ENCODE measurements at places on chromosomes 7 and 10.

DNA sequence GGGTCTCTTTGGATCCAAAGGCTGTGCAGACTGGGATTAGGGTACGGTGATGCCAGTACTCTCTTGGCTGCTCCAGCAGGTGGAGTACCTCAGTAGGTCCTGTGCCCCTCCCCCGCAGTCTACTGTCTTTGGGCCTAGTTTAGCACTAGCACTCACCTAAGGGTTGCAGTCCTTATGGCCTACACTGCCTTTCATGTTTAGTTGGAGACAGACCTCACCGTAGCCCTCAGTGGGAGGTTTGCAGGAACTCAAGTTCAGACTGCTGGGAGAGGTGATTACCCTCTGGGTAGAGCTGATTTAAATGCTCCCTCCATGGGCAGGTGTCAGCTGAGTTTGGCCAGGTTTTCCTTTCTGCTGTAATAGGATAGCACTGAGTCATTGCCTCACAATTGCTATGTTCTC is 210.8 kb upstream of the TMEM196 start:
- DNase-seq = no peak

DNA sequence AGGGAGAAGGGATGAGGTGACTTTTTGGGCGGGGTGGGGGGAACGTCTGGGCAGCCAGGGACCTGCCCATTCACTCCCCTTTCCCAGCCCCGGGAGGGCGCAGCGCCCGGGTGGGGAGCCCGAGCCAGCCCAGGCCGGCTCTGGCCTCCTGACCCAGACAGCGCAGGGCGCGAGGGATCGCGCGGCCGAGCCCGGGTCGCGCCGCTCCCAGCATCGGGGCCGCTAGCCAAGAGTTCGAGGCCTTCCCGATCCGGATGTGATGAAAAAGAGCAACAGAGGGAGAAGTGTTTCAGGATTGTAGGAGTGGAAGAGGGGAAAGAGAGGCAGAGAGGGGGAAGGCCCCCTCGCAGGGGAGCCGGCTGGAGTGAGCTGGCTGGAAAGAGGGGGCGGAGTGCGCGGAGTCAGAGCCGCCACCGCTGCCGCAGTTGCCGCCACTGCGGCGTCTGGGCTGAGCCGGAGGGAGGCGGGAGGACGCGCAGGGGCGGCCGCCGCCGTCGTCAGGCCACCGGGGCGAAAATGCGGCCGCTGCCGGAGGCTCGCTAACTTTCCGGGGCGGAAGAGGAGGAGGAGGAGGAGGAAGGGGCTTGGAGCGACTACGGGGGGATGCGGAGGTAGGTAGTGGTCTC is at the start of gene MDFIC:
MDFIC (plus strand) TSS at position 69 of the 626 bp plus-strand sequence. CDS start 940 bp downstream, outside the sequence.
- no peak for DNase-seq

DNA sequence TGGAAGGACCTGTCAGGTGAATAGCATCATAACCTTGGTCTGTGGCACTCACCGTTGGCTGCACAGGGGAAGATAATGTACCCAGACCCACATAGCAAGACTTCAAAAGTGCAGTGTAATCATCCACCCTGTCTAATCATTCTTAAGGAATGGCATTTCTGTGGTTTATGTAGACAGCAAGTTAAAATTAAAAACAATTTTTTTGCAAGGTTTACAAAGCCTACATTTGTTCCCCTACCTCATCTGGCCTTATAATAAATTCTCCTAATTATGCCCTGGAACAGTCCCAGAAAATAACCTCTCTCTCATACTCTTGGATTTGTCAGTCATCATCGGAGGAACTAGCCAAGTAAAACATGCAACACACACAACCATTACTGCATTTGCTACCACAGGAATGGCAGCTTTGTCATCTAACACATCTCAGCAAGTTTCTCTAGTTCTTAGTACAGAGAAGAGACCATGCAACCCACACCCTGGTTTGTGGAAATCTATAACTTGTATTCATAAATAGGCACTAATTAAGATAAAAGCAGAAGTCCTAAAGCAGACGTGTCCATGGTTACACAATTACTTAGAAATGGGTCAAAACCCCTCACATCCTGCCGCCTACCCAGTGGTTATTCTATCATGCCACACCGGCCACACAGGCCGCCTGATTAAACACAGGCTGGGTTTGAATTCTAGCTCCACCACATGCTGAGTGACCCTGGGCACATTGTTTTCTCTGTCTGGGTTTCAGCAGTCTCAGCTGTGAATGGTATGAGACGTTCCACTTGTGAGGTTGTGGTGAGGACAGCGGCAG is 19.1 kb downstream of the ABLIM1 start:
- no peak for DNase-seq

DNA sequence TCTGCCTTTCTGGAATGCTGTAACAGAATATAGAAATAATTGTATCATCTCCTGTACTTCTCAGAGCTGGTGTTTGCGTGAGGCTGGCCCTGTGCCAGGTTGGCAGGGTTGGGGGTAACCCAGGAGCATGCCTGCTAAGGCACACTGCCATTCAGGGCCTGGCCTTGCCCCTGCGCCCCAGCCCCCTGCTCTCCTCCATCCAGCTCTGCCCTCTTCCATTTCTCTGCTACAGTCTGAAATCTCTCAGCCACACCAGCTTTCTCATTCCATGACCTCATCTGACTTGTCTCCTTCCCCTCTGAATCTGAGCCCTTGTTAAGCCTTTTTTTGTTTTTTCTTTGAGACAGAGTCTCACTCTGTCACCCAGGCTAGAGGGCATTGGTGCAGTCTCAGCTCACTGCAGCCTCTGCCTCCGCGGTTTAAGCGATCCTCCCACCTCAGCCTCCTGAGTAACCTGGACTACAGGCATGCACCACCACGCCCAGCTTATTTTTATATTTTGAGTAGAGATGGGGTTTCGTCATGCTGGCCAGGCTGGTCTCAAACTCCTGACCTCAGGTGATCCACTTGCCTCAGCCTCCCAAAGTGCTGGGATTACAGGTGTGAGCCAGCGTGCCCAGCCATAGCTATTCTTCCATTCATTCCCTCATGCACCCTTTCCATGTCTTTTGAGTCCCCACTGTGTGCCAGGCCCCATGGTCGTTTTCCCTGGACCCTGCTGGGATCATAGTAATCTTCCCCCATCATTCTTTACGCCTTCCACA is 206.8 kb downstream of the CUX1 start:
- DNase-seq = peak; percentile 5

- DNase-seq = no peak
These were observed 572.1 kb downstream of the SORCS1 start for GRCh38 chr10:106592396-106592795.

- no peak for DNase-seq
These were observed 83.0 kb upstream of the ADRB1 start for GRCh38 chr10:113960617-113961181.

DNA sequence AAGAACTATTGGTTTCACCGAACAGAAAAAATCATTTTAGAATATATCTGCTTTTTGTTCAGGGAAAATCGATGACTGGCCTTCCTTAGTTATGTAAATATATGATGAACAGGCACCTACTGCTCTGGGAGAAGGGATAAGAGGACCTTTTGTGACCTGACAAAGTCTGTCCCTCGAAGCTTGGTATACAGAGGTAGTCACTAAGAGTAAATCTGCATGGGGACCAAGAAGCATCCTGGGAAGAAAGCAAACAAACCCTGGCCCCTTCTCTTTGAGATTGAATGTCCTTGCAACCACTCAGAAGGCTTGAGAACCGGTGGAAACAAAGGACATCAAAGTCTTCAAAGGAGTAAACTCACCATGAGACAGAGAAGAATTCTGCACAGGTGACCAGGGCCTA is 52.3 kb downstream of the SKIDA1 start:
- no peak for DNase-seq

DNA sequence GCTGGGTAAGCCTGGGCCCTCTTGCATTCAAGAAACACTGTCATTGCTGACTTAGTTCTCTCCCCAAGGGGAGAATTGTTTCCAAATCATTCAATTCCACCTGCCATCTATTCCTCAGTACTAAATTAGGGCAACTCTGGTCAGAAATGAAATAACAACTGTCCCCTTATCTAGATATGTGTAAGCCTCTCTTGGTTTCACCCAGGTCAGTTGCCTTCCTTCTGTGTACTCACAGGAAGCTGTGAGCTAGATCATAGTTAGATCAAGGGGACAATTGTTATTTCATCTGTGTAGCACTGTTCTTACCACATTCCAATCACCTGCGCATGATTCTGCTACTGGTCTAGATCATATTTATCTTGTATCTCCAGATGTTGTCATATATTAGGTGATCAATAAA is 483.0 kb upstream of the SORCS1 start:
- no peak for DNase-seq

GRCh38 chr7:9250876-9251275 is 817.5 kb downstream of the NXPH1 start:
- DNase-seq = no peak

All from hypothalamus (tissue), 51 donors.